Stimulated activated CD4-positive, alpha-beta T cell treated with anti-CD3 and anti-CD28 coated beads, Interleukin-1b, Interleukin-23, amount 100 ng/mL, for 24 hours (primary cell): ENCODE measurements at places on chromosomes 3 and 15.
A peak's percentile ranks its signal among the peaks of the same experiment; 100 is the strongest.

GRCh38 chr3:146102885-146103284 lies 58.1 kb downstream of the PLOD2 start:
- DNase-seq, result no peak

DNA sequence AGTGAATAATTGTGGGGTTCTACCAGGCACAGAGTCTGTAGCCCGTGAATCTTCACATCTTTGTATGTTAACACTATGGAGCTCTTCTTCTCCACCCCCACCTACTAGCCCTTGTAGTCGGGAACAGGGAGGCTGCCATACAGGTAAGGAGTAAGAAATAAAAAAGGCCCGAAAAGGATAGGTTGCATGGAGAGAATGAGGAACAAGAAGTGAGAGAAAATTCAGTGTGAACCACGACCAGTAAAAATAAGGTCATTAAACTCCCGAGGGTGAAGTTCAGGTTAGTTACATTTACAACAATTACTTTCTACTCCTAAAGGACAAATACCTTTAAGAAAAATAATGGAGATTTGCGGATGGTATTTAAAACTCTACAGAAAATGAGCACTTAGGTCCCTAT lies 53.3 kb downstream of the OSBPL10 start:
- DNase-seq, result no peak

GRCh38 chr3:176933704-176934103 lies 263.6 kb downstream of the TBL1XR1 start:
- DNase-seq, result no peak

DNA sequence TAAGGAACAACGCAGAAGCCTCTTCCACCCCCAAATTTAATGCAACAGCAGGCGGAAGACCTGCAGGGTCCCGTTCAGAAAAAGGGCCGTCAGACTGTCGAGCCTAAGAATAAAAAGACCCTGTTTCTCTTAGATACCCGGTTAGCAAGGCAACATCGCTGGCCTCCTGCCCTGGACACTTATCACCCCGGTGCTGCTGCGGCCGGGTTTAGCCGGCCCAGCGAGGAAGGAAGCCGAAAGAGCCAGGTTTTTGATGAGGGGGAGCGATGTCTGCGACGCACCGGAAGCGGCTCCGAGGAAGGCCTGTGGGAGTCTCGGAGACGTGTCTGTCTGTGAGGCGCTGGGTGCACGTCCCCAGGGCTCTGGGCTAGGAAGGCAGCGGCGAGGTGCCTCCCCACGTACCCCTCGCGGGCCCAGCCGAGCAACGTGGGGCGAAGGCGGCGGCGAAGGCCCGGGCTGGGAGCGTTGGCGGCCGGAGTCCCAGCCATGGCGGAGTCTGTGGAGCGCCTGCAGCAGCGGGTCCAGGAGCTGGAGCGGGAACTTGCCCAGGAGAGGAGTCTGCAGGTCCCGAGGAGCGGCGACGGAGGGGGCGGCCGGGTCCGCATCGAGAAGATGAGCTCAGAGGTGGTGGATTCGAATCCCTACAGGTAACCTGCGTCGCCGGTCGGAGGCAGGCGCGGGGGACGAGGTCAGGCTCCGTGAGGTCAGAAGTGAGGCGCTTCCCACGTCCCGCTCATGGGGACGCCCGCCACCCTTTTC lies at the start of gene UBA5:
TSS of gene UBA5 (plus strand) at position 278 of the 759 bp plus-strand sequence. CDS start at position 487, 209 bp downstream.
- peak; percentile 52 for DNase-seq

DNA sequence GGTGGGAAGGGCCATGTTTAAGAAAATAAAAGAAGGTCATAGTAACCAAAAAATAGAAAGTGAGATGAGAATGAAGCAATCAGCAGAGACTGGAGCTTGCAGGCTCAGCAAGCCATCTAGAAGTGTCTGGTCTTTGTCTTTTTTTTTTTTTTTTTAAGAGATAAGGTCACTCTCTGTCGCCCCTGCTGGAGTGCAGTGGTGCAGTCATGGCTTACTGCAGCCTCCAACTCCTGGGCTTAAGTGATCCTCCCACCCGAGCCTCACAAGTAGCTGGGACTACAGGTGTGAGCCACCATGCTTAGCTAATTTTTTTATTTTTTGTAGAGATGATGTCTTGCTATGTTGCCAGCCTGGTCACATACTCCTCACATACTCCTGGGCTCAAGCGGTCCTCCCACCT lies 36.2 kb downstream of the GXYLT2 start:
- DNase-seq, result no peak

DNA sequence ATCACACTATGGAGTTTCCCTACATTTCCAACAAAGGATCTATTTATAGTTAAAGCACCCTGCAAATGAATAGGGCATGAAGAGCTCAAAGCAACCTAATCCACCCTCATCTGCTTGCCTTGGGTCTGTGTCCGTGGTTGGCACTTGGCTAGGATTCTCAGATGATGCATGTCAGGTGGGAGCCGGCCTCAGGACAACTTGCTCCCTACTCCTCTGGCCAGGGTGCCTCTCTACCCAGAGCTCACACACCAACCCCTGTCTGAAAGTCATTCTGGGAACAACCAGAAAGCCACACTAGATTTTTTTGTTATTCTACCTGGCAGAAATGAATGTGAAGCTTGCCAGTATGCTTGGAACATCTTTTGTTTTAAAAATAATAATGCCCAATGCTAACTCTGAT lies 13.2 kb downstream of the ARHGEF3 start:
- no peak for DNase-seq
